Transverse colon (tissue), 4 donors: ENCODE measurements at places on chromosomes 7 and 10.

DNA sequence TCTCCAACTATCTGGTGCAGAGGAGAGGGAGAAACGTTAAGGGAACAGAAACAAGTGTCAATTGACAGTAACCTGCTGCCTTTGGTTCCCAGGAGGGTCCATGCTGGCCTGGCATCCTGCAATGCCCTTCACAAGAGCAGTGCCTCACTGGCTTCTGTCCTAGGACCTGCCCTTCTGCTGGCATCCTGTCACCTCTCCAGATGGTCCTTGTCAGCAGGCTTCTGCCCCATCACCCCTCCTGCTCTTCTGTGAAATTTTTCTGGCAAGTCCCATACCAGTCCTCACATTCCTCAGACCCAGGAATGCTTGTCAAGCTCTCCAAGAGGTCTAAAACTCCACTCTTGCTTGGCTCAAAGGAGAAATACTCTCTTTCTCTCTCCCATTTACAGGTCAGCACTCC lies 34.2 kb downstream of the C10orf67 start:
- no peak for DNase-seq

GRCh38 chr7:138125598-138126111 lies 49.4 kb downstream of the AKR1D1 start:
- DNase-seq: no peak

DNA sequence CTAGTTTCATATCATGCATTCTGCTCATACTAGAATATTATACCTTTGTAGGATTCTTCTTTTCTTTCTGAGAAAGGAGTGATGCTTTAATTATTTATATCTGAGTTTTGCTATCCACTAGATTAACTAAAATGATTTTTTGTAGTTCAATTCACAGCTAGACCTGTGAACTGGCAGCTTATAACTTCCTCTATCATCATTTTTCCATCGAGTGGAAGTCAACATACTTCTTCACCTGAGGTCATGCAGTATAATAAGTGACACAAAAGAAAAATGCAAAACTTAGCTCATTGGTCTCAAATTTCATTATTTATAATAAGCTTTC lies 8.0 kb downstream of the LRRN3 start:
- no peak for DNase-seq

- DNase-seq: no peak
Measured at GRCh38 chr7:37052705-37053104, 328.4 kb upstream of the AOAH start.

GRCh38 chr7:85980740-85981139 lies 663.0 kb upstream of the GRM3 start:
- no peak for DNase-seq
